Activated T-helper 1 cell treated with anti-CD3 and anti-CD28 coated beads, Interleukin-12 subunit alpha, Interleukin-12 subunit beta, Interleukin-2, Interleukin-4 antibody, amounts not matched to agents 30 ng/mL and 10 ng/mL and 1 ng/mL, durations not matched to agents 14 hours and 24 hours and 36 hours (primary cell): ENCODE measurements at places on chromosomes 1 and 21.

GRCh38 chr1:246215510-246215903 lies 291.6 kb downstream of the SMYD3 start:
- no peak for DNase-seq
- H3K27me3 ChIP-seq, result no peaks in the 10 kb centered on the region
- no peaks in the 10 kb centered on the region for H3K36me3 ChIP-seq
- H3K4me3 ChIP-seq, result no peak overlapping the region
- no peaks in the 10 kb centered on the region for H3K4me1 ChIP-seq

GRCh38 chr1:43858324-43858723 lies 75.3 kb upstream of the ARTN start:
- H3K36me3 ChIP-seq, result peaks cover 6% of the 10 kb centered on the region
- no peaks in the 10 kb centered on the region for H3K4me1 ChIP-seq

GRCh38 chr1:95770581-95770980 lies 536.6 kb downstream of the RWDD3 start:
- no peaks in the 10 kb centered on the region for H3K36me3 ChIP-seq
- H3K4me1 ChIP-seq, result no peaks in the 10 kb centered on the region
- no peak overlapping the region for H3K27ac ChIP-seq
- no peak for DNase-seq
- no peak overlapping the region for H3K4me3 ChIP-seq

DNA sequence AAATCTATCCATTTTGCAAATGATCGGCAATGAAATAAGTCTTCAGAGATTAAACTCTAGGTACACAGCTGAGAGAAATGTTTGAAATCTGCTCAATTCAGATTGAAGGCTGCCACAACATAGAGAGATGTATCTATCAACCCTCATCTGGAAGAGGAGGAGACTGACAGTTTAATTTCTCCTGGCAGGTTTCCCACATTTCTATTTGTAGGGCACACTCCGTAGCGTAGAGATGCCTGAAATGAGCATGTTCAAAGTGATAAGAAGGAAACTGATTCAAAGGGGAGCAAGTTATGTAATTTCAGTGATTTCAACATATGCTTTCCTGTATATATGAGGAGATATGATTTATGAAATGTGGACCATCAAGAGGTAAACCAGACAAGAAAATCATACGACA lies 44.1 kb downstream of the NIBAN1 start:
- no peaks in the 10 kb centered on the region for H3K36me3 ChIP-seq
- DNase-seq, result no peak
- no peaks in the 10 kb centered on the region for H3K4me1 ChIP-seq
- H3K4me3 ChIP-seq, result no peak overlapping the region

DNA sequence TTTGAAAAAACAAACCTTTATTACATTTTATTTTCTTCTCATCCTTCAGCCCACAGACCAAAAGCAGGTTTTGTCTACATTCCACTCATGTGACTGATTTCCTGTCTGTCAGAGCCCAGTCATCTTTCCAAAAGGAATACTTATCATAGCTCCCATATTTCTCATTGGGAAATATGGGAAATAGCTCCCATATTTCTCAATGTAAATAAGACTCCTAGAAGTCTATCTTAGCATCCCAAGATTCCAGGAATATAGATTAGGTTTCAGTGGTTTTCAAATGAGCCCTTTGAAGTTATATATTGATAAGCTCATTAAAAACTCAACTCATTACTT lies 19.1 kb upstream of the NRDC start:
- no peak for DNase-seq
- no peaks in the 10 kb centered on the region for H3K36me3 ChIP-seq
- H3K27ac ChIP-seq, result no peak overlapping the region
- H3K27me3 ChIP-seq, result peaks cover 35% of the 10 kb centered on the region
- no peak overlapping the region for H3K4me3 ChIP-seq

GRCh38 chr1:101166583-101167120 lies 70.2 kb upstream of the S1PR1 start:
- H3K36me3 ChIP-seq, result peaks cover 7% of the 10 kb centered on the region
- H3K27ac ChIP-seq, result no peak overlapping the region
- peaks cover 32% of the 10 kb centered on the region for H3K4me1 ChIP-seq
- DNase-seq, result no peak
- no peaks in the 10 kb centered on the region for H3K27me3 ChIP-seq

- H3K4me3 ChIP-seq, result no peak overlapping the region
- H3K36me3 ChIP-seq, result no peaks in the 10 kb centered on the region
- DNase-seq, result no peak
- H3K27ac ChIP-seq, result no peak overlapping the region
These were observed 119.0 kb upstream of the NRIP1 start for GRCh38 chr21:15183813-15184257.

DNA sequence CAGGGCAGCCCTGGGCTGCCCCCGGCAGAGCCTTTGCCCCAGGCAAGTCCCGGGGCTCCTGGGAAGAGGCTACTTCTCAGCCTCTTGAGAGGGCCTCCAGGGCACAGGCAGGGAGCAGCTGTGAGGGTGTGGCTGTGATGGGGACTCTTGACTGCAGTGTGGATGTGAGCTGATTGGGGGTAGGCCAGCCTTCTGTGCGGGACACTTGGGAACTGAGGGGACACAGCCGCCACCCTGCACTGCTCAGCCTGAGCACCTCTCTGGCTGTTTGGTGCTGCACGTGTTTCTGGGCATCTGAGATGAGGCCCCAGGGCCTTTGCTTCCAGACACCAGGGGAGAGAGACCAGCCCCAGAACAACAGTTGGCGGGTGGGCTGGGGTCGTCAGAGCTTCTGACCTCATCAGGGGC lies 62.1 kb downstream of the SKI start:
- H3K4me3 ChIP-seq, result peak overlapping the region; percentile 78
- peak overlapping the region; percentile 88 for H3K27ac ChIP-seq
- no peaks in the 10 kb centered on the region for H3K27me3 ChIP-seq
- H3K4me1 ChIP-seq, result peaks cover 54% of the 10 kb centered on the region

DNA sequence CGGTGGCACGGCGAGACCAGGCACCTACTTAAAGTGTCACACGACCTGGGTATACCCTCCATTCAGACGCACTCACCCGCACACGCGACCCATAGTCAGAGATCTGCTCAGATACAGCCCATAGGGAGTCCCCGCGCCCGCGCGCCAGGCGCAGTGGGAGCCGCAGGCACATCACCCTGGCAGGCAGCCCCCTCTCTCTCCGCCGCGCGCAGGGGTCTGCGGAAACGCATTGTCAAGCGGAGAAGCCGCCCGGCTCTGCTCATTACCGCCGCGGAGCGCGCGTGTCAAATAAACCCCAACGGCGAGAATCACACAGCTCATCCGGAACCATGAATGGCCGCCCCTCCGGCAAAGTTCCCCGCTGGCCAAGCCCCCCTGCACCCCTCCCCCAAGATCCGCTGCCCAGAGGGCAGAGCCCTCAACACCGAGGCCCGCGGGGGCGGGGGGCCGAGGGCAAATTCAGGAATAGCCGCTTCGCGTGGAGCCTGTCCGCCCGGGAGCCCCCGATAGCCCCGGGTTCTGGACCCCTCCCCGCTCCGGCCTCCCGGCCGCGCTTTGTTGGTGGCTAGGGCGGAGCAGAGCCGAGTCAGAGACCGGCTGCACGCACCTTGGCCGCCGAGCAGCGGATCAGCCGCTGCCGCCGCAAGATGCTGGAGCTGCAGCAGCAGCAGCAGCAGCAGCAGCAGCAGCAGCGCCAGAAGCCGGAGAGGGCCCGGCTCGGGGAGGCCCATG lies 522 bp downstream of the LRP8 start:
- no peaks in the 10 kb centered on the region for H3K27me3 ChIP-seq
- DNase-seq, result peak; percentile 47
- H3K36me3 ChIP-seq, result peaks cover 25% of the 10 kb centered on the region
- peak overlapping the region; percentile 97 for H3K27ac ChIP-seq

- DNase-seq, result no peak
- H3K27me3 ChIP-seq, result no peaks in the 10 kb centered on the region
- no peaks in the 10 kb centered on the region for H3K36me3 ChIP-seq
- H3K27ac ChIP-seq, result no peak overlapping the region
- H3K4me3 ChIP-seq, result no peak overlapping the region
- no peaks in the 10 kb centered on the region for H3K4me1 ChIP-seq
These were observed 189.5 kb downstream of the PLA2G4A start for GRCh38 chr1:187018291-187018690.

DNA sequence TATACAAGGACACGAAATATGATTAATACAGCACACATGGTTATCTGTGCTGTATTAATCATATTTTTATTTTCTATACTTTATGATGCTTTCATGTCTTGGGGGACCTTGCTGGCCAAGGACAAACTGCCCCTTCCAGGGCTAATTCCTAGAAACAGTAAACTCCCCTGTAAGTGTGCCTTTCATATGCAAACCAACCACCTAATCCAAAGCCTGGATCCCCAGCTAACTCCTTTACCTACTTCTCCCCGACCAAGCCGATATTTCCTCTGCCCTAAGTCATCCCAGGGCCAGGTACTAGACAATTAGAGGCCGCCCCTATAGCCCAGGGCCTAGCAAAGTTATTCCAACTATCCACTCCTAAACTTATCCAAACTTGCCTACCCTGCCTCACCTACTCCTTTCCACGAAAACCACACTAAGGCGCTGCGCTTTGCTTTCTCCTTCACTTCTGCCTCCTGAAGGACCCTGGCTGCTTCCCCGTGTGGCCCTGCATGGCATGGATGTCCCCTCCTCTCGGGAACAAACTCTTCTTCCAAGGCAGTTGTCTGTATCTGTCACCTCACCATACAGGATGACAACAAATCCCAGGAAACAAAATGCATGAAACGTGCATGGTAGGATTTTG lies 10.2 kb downstream of the SH3BP5L start:
- H3K36me3 ChIP-seq, result peaks cover 43% of the 10 kb centered on the region
- H3K4me3 ChIP-seq, result no peak overlapping the region
- H3K4me1 ChIP-seq, result peaks cover 41% of the 10 kb centered on the region
- no peaks in the 10 kb centered on the region for H3K27me3 ChIP-seq

DNA sequence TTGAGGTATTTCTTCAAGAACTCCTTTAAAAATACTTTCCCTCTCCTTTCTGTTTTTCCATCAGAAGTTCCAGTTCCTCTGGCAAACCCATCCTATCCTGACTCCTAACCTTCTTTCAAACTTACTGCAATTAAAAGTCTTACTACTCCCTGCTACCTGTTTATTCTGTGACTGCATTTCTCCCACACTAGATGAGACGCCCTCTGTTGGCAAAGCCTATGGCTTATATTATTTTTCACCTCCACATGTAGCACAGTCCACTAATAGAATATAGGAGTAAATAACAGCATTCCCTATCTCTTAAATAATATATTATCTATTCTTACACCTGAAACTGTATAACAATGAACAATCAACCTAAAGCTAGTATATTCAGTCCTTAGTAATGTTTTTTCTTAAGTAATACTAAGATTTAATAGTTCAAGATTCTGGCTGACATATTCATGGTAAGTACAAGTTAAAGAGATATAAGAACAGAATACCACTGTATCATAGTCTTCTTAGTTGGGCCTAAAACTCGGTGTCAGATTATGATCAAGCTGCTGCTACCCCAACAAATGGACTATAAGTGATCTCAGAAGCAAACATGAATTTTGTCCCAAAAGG lies 54.8 kb downstream of the RAB3GAP2 start:
- peaks cover 9% of the 10 kb centered on the region for H3K4me1 ChIP-seq
- H3K27ac ChIP-seq, result no peak overlapping the region
- H3K4me3 ChIP-seq, result no peak overlapping the region
- peaks cover 1% of the 10 kb centered on the region for H3K27me3 ChIP-seq
- H3K36me3 ChIP-seq, result peaks cover 4% of the 10 kb centered on the region
- no peak for DNase-seq

DNA sequence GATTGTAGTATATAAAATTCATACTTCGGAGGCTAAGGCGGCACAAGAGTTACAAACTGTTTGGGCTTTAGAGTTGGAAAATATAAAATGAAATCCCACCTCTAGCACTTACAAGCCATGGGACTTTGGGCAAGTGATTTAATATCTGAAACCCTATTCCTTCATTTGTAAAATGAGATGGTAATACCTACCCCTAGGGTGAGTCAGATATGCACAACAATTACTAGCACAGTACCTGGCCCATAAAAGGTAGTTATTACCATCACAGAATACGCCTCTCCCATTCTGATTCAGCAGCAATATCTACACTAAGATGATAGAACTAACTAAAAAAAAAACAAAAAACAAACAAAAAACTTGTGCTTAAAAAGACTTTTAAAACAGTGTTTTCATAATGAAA lies 3.5 kb downstream of the KLHL12 start:
- no peaks in the 10 kb centered on the region for H3K27me3 ChIP-seq
- H3K36me3 ChIP-seq, result peaks cover 23% of the 10 kb centered on the region
- H3K4me1 ChIP-seq, result peaks cover 34% of the 10 kb centered on the region
- DNase-seq, result no peak
- H3K4me3 ChIP-seq, result no peak overlapping the region
- H3K27ac ChIP-seq, result no peak overlapping the region

- peaks cover 48% of the 10 kb centered on the region for H3K36me3 ChIP-seq
- no peak overlapping the region for H3K4me3 ChIP-seq
- H3K27ac ChIP-seq, result peak overlapping the region; percentile 55
- DNase-seq, result no peak
- H3K27me3 ChIP-seq, result no peaks in the 10 kb centered on the region
These were observed 81.7 kb downstream of the PIK3CD start for GRCh38 chr1:9733160-9733789.

- H3K4me1 ChIP-seq, result peaks cover 26% of the 10 kb centered on the region
- H3K27me3 ChIP-seq, result peaks cover 8% of the 10 kb centered on the region
- no peak overlapping the region for H3K4me3 ChIP-seq
- DNase-seq, result no peak
- H3K36me3 ChIP-seq, result no peaks in the 10 kb centered on the region
- H3K27ac ChIP-seq, result no peak overlapping the region
These were observed 3.8 kb upstream of the LRRC47 start for GRCh38 chr1:3799976-3800685.

DNA sequence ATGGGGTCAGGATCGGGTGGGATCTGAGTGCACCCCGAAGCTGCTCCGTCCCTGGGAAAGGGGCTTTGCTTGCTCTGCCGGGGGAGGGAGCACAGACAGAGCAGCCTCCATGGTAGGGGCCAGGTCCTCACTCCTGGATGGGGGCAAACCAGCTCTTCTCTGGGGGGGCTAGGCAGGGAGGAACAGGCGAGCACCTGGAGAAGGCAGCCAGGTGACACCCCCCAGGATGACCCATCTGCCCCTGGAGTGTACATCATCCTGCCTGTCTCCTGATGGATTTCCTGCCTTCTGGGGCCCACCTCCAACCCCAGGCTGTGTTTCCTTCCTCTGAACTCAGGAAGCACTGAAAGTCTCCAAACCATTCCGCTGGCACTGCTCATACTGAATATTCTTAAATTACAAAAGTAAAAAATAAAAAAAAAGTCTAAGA lies 248.0 kb downstream of the RHOU start:
- H3K27ac ChIP-seq, result no peak overlapping the region
- no peaks in the 10 kb centered on the region for H3K4me1 ChIP-seq
- H3K4me3 ChIP-seq, result no peak overlapping the region
- DNase-seq, result no peak

- peak within 1 kb of the TSS; percentile 93 for H3K27ac ChIP-seq
- H3K36me3 ChIP-seq, result peaks cover 36% of the 10 kb centered on the region
- H3K4me1 ChIP-seq, result peaks cover 88% of the 10 kb centered on the region
- DNase-seq, result peak; percentile 43
- peak within 1 kb of the TSS; percentile 93 for H3K4me3 ChIP-seq
These were observed at the start of gene GBP4 for GRCh38 chr1:89198491-89199072. GBP4 (minus strand) TSS chr1:89198942; CDS start chr1:89198834, 108 bp downstream.

DNA sequence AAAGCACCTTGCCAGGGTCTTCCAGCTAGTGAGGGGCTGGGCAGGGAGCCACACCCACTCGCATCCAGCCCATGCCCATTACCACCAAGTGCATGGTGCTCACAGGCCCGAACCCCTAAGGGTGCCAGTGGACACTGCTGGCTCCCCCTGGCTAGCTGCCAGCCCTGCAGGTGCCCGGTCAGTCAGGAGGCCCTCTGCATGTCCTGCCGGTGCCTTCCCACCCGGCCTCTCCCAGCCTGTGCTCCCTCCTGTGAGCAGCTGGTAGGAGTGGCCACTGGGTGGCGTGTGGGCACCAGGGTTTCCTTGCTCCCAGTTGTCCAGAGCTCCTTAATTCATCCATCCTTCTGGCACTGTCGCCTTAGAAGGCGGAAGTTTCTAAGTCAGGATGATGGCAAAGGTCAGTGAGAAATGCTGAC lies 33.4 kb downstream of the QSOX1 start:
- peaks cover 7% of the 10 kb centered on the region for H3K4me1 ChIP-seq
- H3K36me3 ChIP-seq, result peaks cover 8% of the 10 kb centered on the region
- H3K27me3 ChIP-seq, result no peaks in the 10 kb centered on the region
- no peak overlapping the region for H3K4me3 ChIP-seq
